NCI-H748 treated with DMSO at 0.1 percent for 48 hours (cell line): ENCODE measurements at places on chromosomes 6 and 20.

DNA sequence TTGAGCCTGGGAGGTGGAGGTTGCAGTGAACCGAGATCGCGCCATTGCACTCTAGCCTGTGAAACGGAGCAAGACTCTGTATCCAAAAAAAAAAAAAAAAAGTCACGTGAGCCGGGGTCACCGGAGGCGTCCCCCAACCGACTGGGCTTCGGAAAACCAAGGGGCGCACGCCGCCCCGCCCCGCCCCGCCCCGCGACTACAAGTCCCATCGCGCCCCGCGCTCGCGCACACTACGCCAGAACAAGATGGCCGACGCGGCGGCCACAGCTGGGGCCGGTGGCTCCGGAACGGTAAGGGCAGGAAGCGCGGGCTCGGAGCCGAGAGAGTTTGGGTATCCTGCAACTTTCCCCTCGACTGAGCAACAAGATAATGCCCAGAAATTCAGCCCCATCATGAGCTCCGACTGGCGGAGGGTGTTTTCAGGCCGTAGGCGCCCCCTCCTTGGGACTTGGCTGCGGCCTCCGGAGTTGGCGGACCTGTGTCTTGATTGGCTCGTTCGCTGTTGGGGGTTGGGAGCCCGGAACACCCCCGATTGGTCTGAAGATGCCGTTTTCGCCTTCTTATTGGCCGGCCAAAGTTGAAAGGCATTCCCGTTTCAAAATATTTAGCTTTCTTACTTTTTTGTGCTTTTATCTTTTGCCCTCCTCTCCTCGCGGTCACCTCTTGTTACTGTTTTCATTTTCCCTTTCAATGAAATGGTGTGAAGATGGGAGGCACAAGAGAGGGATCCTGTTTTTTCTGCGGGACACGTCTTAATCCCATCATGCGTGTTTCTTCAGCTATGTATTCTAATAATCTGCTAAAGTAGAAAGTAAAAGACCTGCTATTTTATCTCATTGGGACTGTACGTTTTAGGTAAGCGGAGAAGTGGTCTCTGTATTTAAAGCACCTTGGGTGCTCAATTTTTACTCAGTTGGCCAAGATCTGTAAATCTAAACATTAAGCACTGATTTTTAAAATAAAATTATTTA, at the start of gene TAF8:
TAF8 (plus strand) TSS at position 228 of the 971 bp plus-strand sequence; CDS start at position 246, 18 bp downstream.
- DNase-seq: peak; percentile 84

DNA sequence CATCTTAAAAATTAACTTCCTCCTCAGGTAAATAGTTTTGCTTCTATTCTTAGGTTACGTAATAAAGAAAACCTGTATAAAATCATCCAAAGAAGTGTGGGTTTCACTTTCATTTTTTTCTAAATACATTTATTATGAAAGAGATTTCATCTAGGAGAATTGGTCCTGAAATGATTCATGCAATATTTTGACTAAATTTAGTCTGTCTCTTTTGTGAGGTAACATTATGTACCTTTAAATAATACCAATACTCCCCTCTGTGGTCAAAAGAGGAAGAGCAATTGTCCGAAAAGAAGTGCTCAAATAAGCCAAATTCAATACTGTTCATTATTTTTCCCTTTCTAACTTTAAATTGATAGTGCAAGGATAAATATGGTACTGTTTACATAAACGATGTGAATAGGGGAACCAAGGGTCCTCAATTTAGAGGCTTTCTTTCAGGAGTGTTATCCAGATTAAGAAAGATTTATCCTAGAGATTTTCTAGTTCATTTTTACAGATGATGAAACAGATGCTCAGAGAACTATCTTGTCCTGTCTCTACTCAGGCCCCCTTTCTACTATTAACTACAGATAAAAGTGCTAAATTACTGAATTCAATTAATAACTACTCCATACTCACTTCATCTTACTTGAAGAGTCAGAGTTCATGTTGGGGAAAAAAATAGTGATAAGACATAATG, 26.2 kb downstream of the CYP39A1 start:
- peak; percentile 33 for DNase-seq

DNA sequence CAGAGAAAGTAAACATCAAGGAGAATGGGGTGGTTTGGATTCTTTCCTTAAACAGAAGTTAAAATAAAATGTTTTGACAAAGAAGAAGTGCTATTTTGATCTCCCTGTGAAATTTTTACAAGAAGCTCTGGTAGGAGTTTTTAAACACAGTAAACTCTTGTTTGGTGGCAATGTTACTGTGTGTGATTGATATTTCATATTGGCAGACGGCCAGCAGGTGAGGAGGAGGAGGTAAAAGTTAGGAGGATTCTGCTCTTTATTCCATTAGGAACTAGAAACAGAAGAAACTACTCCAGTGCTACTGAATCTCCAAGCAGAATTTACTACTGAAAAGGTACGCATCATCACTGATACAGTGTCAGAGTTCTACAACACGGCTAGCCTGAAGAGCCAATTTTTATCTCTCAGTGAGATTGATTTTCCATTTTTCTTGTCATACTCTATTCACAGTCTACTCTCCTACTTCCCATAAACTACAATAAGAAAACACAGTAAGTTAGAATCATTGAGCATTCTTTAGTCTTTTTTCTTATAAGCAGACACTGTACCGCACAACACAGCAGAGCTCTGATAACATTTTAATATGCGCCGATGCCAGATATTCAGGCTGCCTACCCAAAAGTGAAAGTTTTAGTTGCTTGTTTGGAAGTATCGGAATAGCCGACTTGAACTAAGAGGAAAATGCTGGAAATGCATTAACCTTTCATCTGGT, 21.2 kb upstream of the AFDN start:
- no peak for DNase-seq

DNA sequence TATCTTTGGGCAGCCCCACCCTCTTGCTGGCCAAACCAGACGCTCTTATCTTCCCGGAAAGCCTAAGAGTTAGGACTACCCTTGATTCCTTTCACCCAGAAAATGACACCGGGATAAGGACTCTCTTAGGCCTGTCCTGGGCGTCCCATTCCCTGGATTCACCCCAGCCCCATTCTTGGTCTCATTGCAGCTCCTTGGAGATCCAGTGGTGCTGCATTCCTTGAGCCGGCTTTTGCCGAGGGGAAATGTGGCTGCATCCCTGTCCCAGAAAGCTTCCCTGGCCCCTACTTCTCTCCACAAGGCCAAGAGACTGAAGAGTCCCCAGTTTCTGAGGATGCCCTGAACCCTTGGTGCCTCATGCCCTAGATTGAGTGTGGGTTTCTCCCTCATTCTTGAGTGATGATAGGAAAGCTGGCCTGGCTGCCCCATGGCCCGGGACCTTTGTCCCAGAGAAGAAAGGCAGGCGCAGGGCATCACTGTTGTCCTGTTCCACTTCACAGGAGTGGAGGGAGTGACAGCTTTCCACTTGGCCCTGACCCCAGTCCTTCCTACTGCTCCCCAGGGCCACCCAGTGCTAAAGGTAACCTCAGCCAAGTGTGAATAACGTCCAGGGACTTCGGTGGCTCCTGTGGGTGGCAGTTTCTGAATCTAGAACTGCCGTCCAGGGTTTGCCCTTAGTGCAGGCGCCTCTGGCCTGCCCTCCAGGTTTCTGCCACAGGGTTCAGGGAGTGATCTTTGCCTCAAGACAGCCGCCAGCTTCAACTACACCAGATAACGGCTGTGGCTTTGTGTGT, 42.7 kb upstream of the MYL9 start:
- no peak for DNase-seq

GRCh38 chr6:16712255-16712930, 48.9 kb downstream of the ATXN1 start:
- DNase-seq: no peak

DNA sequence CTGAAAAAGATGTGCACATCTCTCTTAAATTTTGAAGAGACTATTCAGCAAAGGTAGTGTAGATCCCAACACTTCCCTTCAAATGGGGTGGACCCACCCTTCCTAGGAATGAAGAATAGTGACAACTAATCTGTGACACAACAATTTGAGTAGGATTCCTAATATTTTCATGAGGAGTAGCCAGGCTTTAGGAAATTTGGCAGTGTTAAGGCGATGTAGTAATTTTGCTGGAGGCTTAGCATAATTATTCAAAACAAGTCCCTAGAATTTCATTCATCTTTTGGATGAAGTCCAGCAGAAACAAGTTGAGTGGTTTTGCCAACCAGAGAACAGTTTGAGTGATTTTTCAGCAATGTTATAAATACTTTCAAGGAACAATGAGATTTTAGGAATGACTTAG, 52.4 kb downstream of the ELOVL4 start:
- no peak for DNase-seq

GRCh38 chr6:111520524-111520923, 37.5 kb upstream of the REV3L start:
- no peak for DNase-seq

DNA sequence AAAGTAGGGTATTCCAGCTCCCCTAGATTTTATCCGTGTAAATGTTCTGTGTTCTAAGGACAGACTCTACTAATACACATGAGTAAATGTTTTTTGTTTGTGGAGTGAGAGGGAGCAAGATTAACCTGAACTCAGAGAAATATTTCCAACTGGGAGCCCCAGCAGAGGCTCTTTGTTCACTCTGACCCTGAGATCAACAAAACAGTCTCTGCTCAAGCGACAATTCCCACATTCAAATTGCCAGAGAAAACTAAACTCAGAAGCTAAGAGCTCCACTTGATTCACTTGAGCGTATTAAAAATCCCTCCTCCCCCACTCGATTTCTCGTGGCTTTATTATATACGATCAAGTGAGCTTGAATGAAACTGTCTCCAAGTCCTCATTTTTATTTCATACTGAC, 413.9 kb upstream of the JARID2 start:
- DNase-seq: peak; percentile 67

- no peak for DNase-seq
Measured at GRCh38 chr20:64211874-64212658, 43.5 kb upstream of the PCMTD2 start.

DNA sequence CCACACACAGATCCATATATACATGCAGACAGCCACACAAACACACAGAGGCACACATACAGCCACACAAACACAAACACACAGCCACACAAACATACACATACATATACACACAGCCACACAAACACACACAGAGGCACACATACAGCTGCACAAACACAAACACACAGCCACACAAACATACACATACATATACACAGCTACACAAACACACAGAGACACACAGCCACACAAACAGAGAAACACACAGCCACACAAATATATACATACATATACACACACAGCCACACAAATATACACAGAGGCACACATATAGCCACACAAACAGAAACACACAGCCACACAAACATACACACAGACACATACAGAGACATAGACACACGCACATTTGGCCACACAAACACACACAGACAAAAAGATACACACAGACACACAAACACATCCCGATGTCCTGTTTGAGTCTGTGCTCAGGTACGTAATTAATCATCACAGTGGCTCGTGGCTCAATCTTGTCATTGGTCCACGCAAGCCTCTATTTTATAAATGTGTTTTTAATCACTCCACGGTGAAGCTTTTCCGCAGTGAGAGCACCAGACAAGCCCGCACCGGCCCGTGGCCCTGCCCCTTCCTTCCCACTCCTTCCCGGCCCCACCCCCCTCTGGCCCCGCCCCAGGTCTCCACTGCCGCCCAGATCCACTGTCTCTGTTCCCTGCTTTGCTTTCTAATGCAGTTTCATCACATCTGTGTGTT, 135.3 kb downstream of the CDH4 start:
- peak; percentile 22 for DNase-seq

GRCh38 chr20:3380228-3381070, 27.0 kb downstream of the DNAAF9 start:
- no peak for DNase-seq

DNA sequence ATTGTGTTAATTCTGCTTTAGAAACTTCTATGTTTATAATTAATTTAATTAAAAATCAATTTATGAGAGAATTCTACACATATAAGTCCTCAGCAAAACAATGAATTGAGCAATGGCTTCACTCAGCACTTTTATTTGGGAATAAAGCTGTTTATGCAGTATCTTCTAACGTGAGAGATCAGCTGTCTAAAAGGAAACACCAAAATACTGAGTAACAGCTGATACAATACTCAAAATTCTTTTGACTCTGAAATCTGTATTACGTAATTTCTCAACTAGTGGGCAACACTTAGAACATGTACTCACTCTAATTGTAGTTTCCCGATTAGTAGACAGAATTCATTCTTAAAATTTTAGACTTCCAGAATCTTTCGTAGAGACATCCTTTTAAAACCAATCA, 49.8 kb downstream of the MAP3K7 start:
- no peak for DNase-seq

DNA sequence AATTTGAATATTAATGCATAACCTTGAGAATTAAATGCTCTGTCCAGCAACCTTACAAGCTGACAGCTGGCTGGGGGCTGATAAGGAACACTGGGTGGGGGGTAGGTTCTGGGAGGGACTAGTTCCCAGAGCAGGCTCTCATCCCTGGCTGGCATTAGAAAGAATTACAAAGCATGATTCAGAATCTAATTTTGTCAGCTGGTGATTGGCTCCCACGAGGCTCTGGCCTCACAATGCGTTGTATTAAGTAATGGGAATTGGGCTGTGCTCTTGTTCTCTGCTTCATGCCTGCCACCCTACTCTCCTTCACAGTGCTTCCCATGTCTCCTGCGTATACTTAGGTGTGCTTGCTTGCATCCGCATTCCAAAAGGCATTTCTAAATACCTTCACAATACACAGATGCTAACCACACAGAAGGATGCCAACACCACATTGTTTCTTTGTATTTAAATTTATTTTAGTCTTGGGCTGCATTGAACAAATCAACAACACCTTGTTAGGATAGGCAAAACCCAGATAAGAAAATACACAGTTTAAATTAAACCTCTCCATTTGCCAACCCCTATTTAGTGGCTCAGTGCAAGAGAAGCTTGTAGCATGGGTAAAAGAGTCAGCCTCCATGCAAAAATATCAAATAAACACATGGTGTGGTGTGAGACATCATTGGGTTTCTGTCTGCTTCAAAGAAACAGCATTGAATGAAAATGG, 434.5 kb upstream of the JAG1 start:
- no peak for DNase-seq

DNA sequence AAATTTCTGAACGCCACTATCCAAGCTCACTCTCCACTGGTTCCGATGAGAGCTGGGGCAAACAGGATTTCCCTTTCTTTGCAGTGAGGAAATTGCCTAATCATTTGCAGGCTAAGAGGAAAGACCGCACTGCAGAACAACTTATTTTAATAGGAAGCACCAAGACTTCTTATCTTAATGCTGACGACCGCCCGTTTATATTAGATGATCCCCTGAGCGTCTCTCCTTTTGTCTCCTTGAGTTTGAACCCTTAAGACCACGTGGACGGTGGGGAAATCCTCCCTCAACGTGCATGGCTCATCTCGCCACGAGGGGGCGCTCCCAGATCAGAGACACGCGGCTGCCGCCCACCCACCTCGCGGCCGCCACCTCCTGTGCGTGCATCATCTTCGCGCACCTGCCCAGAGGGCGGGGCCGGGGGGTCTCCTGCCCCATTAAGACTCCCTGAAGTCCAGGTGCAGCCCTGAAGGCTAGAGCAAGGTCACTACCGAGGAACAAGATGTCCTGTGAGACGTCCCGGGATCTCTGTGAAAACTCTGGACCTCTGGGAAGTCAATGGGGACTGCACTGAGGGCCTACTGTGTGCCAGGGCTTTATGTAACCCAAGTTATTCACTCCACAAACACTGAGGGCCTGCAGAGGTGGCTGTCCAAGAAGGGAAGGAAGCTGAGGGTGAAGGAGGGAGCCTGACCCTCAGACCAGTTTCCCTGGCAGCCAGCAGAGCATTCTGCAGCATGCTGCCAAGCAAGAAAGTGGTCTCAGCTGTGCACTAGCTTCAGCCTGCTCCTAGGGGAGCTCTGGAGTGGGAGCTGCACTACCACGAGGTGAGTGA, 28.1 kb downstream of the PDYN start:
- peak; percentile 85 for DNase-seq
